Subcutaneous adipose tissue (tissue), 4 donors: ENCODE measurements at places on chromosomes 4 and X. TPM values are rescaled to one million over a fixed set of nuclear protein-coding genes. Genes with fewer than 3 reads are reported as not detected.

Gene FMR1NB
- not detected for total RNA-seq

Gene MAMLD1
- 5.5 TPM for total RNA-seq

Gene DLG3
- 2.6 TPM for total RNA-seq

Gene TLR10
- total RNA-seq, result 0.34 TPM

Gene BST1
- total RNA-seq, result 15.0 TPM

Gene CT45A10
- not detected for total RNA-seq

Gene TAPT1
- total RNA-seq, result 26.9 TPM

Gene HS6ST2
- total RNA-seq, result 0.22 TPM

Gene STK32B
- 1.3 TPM for total RNA-seq

Gene GAGE12E
- total RNA-seq, result not detected

Gene ABCG2
- 4.9 TPM for total RNA-seq

Gene REPS2
- total RNA-seq, result 3.3 TPM

Gene NXF2B
- 0.19 TPM for total RNA-seq

Gene SOWAHB
- not detected for total RNA-seq

Gene DIPK2B
- total RNA-seq, result 12.9 TPM

Gene PAGE2
- total RNA-seq, result not detected

Gene HDX
- 8.3 TPM for total RNA-seq

Gene GYPE
- 1.8 TPM for total RNA-seq

Gene LRIT3
- 0.19 TPM for total RNA-seq

Gene CXCL1
- 1.5 TPM for total RNA-seq

Gene CDS1
- total RNA-seq, result 0.16 TPM

Gene MAML3
- 3.5 TPM for total RNA-seq

Gene ASB12
- not detected for total RNA-seq

Gene NDP
- total RNA-seq, result not detected

Gene LYAR
- total RNA-seq, result 10.2 TPM

Gene FRAS1
- total RNA-seq, result 3.1 TPM

Gene SLC6A14
- total RNA-seq, result not detected

Gene DNAAF6
- total RNA-seq, result not detected

Gene RAP1GDS1
- total RNA-seq, result 62.4 TPM

Gene UGT8
- total RNA-seq, result not detected

Gene KCNE5
- total RNA-seq, result not detected

Gene ASMT
- total RNA-seq, result not detected

Gene AMBN
- not detected for total RNA-seq

Gene GDI1
- 51.8 TPM for total RNA-seq

Gene XAGE1A
- total RNA-seq, result not detected

Gene GNRHR
- not detected for total RNA-seq

Gene SYTL4
- 95.3 TPM for total RNA-seq

Gene GLRA3
- not detected for total RNA-seq

Gene S100G
- total RNA-seq, result not detected

Gene ANKRD50
- 18.0 TPM for total RNA-seq

Gene HPGDS
- total RNA-seq, result 6.2 TPM

Gene MMAA
- total RNA-seq, result 5.3 TPM

Gene HOPX
- 5.8 TPM for total RNA-seq

Gene CNGA1
- 0.16 TPM for total RNA-seq

Gene TLR3
- 4.1 TPM for total RNA-seq

Gene TCEAL7
- 2.6 TPM for total RNA-seq

Gene ETDB
- total RNA-seq, result not detected

Gene ZNF157
- not detected for total RNA-seq

Gene TIMM17B
- total RNA-seq, result 25.7 TPM

Gene CHM
- total RNA-seq, result 23.5 TPM

Gene CCDC158
- total RNA-seq, result 1.1 TPM

Gene SLC38A5
- total RNA-seq, result not detected
